ENCODE measurements at places on chromosomes 16 and 17. TPM values are rescaled to one million over a fixed set of nuclear protein-coding genes. Genes with fewer than 3 reads are reported as not detected.

DNA sequence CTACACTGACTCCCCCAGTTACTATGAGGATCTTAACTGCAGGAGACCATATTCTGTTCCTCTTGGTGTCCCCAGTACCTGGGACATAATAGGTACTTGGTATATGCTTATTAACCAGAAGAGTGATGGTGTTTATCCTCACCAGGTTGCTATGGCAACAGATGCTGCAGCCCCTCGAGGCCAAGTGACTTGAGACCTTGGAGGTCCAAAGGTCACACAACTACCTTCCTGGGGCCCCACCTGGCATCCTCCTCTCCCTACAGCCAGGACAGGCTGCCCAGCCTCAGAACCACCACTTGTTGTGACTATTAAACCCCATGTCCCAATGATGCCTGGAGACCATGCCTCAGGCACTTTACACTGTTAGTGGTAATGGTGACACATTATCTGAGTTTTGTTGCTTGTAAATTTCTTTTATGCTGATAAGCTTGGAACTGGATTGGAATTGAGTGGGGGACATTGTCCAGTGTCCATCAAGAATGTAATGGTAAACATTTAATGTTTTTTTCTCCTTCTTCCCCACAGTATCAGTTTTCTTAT, 189.4 kb downstream of the CCDC182 start:
- no peak for DNase-seq

GRCh38 chr17:19590451-19590850, 56.8 kb downstream of the SLC47A1 start:
- no peak for DNase-seq

MATCAP1 gene
- 24.1 TPM for total RNA-seq

DNA sequence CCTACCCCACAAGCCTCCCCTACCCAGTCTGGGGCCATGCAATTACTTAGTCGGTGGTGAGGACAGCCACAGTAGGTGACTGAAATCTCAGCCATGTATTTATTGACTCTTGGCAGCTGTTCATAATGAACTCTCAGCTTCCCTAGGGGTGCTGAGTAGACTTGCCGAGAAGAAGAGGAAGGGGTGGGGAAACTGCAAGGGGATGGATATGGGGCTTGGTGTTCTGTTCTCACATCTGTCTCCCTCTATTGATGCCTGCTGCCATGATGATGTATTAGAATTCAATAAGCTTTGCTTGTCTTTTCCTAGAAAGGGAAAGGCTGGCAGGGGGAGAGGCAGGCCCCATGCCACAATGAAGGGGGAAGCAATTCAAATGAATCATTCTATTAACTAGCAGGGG, 112.9 kb downstream of the GP2 start:
- no peak for DNase-seq
